ENCODE measurements at places on chromosomes 5 and 9. TPM values are rescaled to one million over a fixed set of nuclear protein-coding genes. Genes with fewer than 3 reads are reported as not detected.

DNA sequence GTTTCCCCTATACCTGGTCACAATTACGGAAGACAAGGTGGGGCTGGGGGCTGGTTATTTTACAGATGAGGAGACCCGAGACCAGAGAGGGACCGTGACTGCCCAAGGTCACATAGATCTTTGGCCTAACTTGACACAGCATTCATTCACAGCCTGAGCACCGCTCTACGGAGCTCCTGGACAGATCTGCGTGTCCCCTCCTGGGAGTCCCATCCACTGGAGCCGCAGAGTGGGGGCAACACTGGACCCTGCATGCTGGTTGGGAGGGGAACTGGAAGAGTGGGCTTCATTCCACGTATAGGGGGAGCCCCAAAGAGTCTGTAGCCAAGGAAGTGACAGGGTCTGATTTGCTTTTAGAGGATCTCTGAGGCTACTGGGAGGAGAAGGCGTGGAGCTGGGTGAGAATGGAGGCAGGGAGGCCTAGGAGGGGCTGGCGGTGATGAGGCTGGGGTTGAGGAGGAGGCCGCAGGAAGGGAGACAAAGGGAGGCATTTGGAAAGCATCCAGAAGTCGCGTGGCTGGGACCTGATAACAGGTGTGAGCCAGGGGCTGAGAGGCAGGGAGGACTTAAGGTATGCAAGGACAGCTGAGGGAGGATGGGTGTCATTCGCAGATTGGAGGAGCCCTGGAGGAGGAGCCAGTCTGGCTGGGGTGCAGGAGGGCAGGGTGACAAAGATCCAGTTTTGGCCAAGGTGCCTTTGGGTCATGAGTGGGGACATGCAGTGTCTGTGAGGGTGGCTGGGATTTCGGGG lies 64.3 kb upstream of the IER5L start:
- no peak for DNase-seq

LYSMD3 gene
- total RNA-seq = 13.9 TPM

DNA sequence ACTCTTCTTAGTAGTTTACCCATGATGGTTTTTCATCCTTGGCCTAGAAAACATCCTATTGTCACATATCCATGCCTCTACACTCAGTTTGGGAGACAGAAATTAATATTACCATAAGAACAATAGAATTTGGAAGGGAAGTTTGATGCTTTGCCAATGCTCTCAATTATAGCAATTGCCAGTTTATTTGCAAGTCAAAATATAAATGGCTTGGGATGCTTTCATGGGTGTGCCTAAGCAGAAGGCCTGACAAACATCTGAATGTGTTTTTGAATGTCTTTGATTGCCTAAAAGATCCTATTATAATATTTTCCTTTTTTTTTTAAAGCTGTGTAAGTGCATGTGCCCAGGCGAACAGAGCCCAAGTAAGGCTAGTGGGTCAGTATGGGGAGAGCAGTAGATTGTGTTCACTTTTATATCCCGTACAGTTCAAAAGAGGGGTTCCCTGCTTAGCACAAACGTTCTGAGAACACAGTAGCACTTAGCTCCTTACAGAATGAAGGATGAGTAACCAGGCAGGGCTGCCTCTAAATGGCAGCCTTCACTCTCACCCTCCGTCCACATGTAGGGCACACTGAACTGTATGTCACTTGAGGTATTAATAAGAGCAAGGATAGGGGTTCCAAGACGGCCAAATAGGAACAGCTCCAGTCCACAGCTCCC lies 56.0 kb upstream of the AGXT2 start:
- DNase-seq = no peak

GRCh38 chr5:118529361-118530144 lies 458.8 kb downstream of the DTWD2 start:
- DNase-seq = no peak

GRCh38 chr5:77851176-77852067 lies 75.3 kb upstream of the TBCA start:
- no peak for DNase-seq

- DNase-seq = no peak
Observed at GRCh38 chr5:14826714-14827113, 44.9 kb downstream of the ANKH start.

CDC25C gene
- 22.9 TPM for total RNA-seq

GRCh38 chr9:122151267-122151828 lies 8.2 kb downstream of the NDUFA8 start:
- peak; percentile 26 for DNase-seq

PCDHB10 gene
- 0.09 TPM for total RNA-seq

- no peak for DNase-seq
Observed at GRCh38 chr9:110802416-110803035, 133.9 kb downstream of the MUSK start.

DNA sequence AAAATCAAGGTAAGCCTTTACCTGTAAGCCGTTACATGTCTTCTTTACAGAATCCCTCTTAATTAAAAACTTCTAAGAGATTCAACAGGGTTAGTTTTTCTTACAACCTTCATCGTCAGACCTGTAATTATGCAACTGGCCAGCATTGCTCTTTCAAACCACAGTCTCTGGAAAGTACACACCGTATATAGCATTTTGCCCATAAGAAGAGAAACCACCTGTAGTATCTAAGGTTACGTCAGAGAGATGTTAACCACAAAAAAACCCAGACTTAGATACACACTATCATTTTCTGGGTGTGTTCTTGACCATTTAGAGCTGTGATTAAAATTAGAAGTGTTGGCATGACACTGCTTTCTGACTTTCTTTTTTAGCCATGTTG lies 140.0 kb downstream of the MUSK start:
- no peak for DNase-seq

GRCh38 chr5:43631182-43631910 lies 28.4 kb downstream of the NNT start:
- peak; percentile 41 for DNase-seq

DNA sequence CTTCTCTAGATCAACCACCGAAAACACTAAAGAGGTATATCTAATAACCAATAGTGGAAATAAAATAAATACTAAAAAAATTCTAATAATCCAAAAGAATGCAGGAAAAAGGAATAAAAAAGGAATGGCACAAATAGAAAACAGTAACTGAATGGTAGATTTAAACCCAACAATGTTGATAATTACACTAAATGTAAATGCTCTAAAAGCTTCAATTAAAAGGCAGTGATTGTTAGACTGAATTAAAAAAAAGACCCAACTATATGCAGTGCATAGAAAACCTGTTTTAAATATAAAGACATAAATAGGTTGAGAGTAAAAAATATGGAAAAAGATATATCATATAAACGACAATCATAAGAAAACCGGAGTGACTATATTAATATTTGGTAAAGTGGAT lies 9.2 kb upstream of the ZBTB5 start:
- no peak for DNase-seq

KCNV2 gene
- total RNA-seq = not detected

RBM22 gene
- 55.3 TPM for total RNA-seq

SLC25A46 gene
- 30.6 TPM for total RNA-seq

- DNase-seq = no peak
Observed at GRCh38 chr9:102768002-102768401, 227.1 kb upstream of the CYLC2 start.

DNA sequence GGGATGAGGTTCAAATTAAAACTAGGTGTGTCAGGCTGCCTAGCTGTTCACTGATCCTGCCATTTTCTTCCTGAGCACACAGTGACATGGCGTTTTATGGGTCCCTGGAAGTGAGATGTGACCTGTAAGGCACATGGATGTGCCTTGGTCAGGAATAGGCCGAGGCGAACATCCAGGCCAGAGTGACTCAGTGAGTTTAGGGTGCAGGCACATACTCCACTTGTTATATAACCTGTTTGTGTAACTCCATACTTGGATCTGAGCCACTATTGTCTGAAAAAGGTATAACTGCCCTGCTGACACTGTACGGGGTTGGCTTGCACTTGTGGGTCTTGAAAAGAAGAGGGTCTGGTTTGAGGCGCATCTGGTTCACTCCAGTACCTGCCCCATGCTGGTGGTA lies 150.1 kb upstream of the ADAMTS16 start:
- no peak for DNase-seq

CER1 gene
- not detected for total RNA-seq

DNA sequence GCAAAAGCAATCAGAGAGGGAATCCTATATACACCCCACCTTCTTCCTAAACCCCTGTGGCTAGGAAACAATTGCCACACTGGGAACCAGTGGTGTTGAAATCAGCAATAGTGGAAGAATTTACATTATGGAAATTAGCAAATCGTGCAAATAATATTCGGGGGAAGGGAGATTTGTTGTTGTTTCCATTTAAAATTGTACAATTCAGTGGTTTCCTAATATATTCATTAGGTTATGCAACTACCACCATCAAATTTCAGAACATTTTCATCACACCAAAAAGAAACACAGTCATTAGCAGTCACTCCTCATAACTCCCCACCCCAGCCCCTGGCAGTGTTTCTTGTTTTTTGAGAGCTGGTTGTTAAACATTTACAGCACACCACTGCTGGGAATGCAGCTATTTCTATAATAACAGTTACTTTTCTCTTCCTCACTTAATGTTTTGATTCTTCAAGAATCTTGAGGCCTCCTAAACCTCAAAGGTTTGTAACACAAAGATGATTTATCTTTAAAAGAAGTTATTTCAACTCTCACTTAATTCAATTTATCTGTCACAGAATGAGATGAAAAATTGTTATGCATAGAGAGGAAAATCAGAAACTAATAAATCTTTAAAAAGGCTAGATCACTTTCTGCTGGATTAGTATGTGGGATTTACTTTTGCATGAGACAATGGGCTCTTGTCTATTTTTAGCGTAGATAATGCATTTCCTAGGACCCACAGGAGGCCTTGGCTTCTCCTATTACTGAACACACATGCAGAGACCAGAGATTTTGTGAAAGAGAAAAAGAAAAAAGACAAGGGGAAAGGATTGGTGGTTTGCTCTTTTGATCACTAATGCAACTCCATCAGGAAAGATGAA lies 91.8 kb upstream of the DAPK1 start:
- no peak for DNase-seq

FAM163B gene
- not detected for total RNA-seq
